ENCODE measurements at places on chromosomes 6 and 20. TPM values are rescaled to one million over a fixed set of nuclear protein-coding genes. Genes with fewer than 3 reads are reported as not detected.

The LAMA4 gene
- 0.92 TPM for total RNA-seq

The CRISP2 gene
- total RNA-seq, result not detected

The GPLD1 gene
- total RNA-seq, result 5.3 TPM

The ASIP gene
- total RNA-seq, result not detected

The HRH3 gene
- total RNA-seq, result 4.5 TPM

The WFDC12 gene
- total RNA-seq, result not detected

The FAM83C gene
- total RNA-seq, result not detected

The LINC00237 gene
- total RNA-seq, result 0.69 TPM

DNA sequence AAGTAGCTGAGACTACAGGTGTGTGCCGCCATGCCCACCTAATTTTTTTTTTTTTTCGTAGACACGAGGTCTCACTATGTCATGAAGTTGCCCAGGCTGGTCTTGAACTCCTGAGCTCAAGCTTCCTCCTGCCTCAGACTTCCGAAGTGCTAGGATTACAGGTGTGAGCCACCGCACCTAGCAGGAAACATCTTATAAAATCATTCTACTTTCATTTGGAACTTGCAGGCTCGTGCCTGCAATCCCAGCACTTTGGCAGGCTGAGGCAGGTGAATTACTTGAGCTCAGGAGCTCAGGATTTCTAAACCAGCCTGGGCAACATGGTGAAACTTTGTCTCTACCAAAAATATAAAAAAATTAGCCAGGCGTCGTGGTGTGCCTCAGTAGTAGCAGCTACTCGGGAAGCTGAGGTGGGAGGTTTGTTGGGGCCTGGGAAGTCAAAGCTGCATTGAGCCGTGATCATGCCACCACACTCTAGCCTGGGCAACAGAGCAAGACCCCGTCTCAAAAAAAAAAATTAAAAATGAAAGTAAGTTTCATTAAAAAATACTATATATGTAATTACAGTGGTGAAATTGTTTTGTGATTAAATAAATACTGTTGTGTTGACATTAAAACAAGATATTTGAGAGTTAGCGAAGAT, 15.1 kb downstream of the MAPK14 start:
- H3K27me3 ChIP-seq, result no peaks in the 10 kb centered on the region
- no peak overlapping the region for H3K27ac ChIP-seq
- H3K4me3 ChIP-seq, result no peak overlapping the region
- H3K36me3 ChIP-seq, result no peaks in the 10 kb centered on the region
- no peak for DNase-seq

- H3K4me3 ChIP-seq, result no peak overlapping the region
- no peak overlapping the region for H3K27ac ChIP-seq
- no peak for DNase-seq
- H3K4me1 ChIP-seq, result peaks cover 9% of the 10 kb centered on the region
Observed at GRCh38 chr6:157741321-157741947, 81.6 kb upstream of the SNX9 start.

DNA sequence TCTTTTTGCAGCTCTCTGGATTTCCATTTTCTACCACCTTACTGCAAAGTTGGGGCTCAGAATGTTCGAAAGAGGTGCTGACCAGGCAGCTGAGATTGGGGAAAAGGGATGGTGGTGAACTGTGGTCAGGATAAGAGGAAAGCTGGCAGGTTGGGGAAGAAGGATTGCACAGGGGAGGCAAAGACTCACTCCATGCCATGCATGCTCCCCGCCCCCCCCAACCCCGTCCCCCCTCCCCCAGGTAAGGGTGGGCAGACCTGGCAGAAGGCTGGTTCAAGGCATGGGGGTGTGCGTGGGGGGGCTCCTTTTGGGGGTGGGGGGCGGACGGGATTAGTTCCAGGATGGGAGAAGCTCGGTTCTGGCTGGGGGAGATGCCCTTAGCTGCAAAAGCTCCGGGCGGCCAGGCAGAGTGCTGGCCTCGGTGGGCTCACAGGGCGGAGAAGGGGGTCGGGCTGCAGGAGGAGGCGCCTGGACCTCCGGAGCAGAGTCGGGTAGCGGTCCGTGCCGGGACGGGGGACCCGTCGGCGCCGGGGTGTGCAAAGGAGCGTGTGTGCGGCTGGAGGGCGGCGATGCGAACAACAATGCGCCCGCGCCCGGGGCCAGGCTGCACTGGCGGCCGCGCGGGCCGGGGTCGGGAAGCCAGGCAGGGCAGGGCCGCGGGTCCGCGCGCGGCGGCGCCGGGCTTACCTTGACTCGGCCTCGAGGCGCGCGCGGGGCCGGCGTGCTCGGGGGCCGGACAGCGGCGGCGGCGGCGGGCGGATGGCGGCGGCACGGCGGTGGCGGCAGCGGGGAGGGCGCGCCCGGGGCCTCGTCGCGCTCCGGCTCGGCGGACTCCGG, 880 bp downstream of the ADNP start:
- peaks cover 12% of the 10 kb centered on the region for H3K36me3 ChIP-seq
- H3K27ac ChIP-seq, result peak overlapping the region; percentile 97
- no peak for DNase-seq
- H3K27me3 ChIP-seq, result no peaks in the 10 kb centered on the region

GRCh38 chr6:56381801-56382251, 134.4 kb upstream of the COL21A1 start:
- H3K4me1 ChIP-seq, result no peaks in the 10 kb centered on the region
- H3K36me3 ChIP-seq, result no peaks in the 10 kb centered on the region
- no peak overlapping the region for H3K27ac ChIP-seq
- H3K27me3 ChIP-seq, result no peaks in the 10 kb centered on the region
- no peak overlapping the region for H3K4me3 ChIP-seq

- no peak overlapping the region for H3K4me3 ChIP-seq
- no peaks in the 10 kb centered on the region for H3K36me3 ChIP-seq
- H3K27ac ChIP-seq, result no peak overlapping the region
- H3K27me3 ChIP-seq, result peaks cover 5% of the 10 kb centered on the region
- no peak for DNase-seq
Observed at GRCh38 chr20:46111028-46111835, 6.9 kb upstream of the CD40 start.

GRCh38 chr6:64383277-64383676, 747.7 kb downstream of the PHF3 start:
- no peaks in the 10 kb centered on the region for H3K4me1 ChIP-seq
- H3K4me3 ChIP-seq, result no peak overlapping the region
- DNase-seq, result no peak
- H3K27me3 ChIP-seq, result no peaks in the 10 kb centered on the region
- no peak overlapping the region for H3K27ac ChIP-seq
- H3K36me3 ChIP-seq, result no peaks in the 10 kb centered on the region

DNA sequence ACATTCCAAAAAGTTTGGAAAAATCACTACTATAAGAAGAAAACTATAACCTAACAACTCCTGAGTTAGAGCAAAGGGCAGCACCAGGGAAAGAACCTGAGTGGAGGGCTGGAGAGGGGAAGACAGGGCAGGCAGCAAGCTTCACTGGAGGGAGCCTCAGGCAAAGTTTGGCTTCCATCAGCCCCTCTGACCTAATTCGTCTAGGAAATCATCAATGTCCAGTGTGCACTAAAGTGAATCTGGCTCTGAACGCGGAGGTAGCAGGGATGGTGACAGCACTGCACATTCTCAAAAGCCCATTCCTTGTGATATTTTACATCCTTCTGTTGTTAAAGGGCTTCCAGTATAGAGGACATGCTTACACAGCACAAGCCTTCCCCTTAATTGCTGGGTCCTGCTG, 87.1 kb downstream of the ZDHHC14 start:
- H3K27me3 ChIP-seq, result no peaks in the 10 kb centered on the region
- H3K36me3 ChIP-seq, result no peaks in the 10 kb centered on the region
- no peaks in the 10 kb centered on the region for H3K4me1 ChIP-seq
- no peak for DNase-seq

GRCh38 chr20:61712688-61713087, 353.0 kb downstream of the TAF4 start:
- no peak overlapping the region for H3K4me3 ChIP-seq
- no peaks in the 10 kb centered on the region for H3K36me3 ChIP-seq
- no peak for DNase-seq

DNA sequence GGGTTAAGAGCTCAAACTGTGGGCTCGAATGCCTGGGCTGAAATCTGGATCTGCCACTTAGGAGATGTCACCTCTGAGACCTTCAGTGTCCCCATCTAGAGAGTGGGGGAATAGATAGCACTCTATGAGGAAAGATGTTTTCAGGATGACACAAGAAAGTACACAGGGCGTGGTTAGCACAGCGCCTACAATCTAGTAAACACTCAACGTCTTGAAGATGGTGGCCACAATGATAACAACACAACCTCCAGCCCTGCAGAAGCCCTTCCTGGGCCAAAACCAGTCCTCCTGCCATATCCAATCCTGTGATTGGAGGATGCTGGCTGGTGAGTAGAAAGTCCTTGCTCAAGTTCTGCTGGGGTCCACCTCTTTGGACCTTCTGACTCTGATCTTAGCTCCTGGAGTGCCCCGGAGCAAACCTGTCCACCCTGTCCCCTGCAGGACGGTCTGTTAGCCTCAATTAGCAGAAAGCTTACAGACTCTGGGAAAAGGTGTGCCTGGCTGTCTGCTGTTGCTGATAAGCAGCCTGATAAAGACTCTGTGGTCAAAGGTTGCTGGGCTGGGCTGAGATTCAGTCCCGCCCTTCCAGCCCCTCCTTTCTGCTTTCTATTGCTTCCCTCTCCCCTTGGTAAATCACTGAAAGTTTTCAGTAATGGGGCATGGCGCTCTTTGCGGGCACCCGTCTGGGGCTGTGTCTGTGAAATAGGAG, 8.2 kb downstream of the EDN3 start:
- no peak overlapping the region for H3K4me3 ChIP-seq
- no peak for DNase-seq

DNA sequence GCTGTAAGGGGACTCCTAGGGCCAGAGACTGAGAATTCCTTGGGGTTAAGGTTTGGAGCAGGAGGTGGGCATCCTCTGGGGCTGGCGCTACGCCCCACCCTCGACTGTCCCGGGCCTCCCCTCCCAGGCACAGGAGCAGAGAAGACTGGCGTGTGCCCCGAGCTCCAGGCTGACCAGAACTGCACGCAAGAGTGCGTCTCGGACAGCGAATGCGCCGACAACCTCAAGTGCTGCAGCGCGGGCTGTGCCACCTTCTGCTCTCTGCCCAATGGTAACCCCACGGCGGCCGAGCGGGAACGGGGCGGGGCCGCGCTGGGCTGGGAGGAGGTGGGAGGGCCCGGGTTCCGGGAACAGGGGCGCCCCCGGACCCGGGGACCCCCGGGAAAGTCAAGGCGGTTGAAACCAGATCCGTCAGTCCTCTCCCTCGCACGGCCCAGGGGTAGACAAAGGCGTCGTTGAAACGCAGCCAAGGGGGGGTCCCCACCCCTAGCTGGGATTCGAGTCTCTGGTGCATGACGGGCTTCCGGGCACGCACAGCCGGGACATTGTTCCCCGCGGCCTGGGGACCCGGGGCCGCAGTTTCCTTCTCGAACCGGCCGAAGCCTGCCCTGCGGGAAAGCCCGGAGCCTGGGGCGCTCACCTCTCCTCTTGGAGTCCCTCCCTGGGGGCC, 844 bp downstream of the WFDC2 start:
- DNase-seq, result peak; percentile 87
- H3K4me1 ChIP-seq, result peaks cover 10% of the 10 kb centered on the region
- H3K36me3 ChIP-seq, result no peaks in the 10 kb centered on the region
- peak overlapping the region; percentile 77 for H3K4me3 ChIP-seq

- H3K36me3 ChIP-seq, result no peaks in the 10 kb centered on the region
- H3K27me3 ChIP-seq, result no peaks in the 10 kb centered on the region
- DNase-seq, result no peak
- H3K4me3 ChIP-seq, result no peak overlapping the region
- no peak overlapping the region for H3K27ac ChIP-seq
- H3K4me1 ChIP-seq, result peaks cover 9% of the 10 kb centered on the region
Observed at GRCh38 chr6:106102034-106102433, 15.9 kb downstream of the PRDM1 start.

DNA sequence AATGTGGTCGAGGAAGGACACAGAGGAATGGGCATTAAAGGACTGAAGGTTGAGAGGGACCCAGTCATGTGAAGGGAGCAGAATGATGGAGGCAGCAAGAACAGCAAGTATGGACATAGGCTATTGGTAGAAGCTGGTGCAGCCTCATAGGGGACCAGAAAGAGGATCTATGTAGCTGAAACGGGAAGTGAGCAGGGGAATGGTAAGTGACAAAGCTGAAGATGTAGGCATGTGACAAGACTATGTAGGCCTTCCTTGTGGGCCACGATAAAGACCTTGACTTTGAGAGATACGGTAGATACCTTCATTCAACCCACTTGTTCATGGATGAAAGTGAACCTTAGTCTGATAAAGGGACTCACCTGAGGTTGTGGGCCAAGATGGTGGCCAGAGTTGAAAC, 3.5 kb downstream of the CTNNBL1 start:
- H3K27me3 ChIP-seq, result no peaks in the 10 kb centered on the region
- no peak overlapping the region for H3K4me3 ChIP-seq
- H3K36me3 ChIP-seq, result 0 out of 2 replicates have a peak, but pooled peaks cover 2% of the 10 kb centered on the region
- no peak for DNase-seq
- H3K4me1 ChIP-seq, result 0 out of 2 replicates have a peak, but pooled peaks cover 2% of the 10 kb centered on the region
- no peak overlapping the region for H3K27ac ChIP-seq

- no peaks in the 10 kb centered on the region for H3K27me3 ChIP-seq
- H3K27ac ChIP-seq, result no peak overlapping the region
- no peaks in the 10 kb centered on the region for H3K4me1 ChIP-seq
- DNase-seq, result no peak
Observed at GRCh38 chr20:25036331-25036936, 21.5 kb downstream of the ACSS1 start.

DNA sequence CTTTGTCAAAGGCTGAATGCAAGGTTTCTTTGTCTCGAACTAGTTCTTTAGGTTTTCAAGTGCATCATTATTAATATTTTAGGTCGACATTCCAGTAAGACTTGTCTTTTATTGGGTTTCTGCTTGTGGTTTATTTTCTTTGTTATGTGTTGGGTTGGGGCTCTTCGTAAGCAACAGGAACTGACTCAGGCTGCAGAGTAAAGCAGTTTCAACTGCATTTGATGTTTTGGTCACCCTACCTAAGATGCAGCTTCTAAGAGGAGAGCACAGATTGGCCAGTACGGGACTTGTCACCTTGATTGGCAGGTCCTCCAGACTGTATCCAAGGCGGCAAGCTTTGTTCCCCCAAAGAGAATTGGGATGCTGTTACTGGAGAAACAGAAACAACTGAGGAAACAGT, 149.5 kb upstream of the SULF2 start:
- H3K27me3 ChIP-seq, result no peaks in the 10 kb centered on the region
- H3K4me1 ChIP-seq, result no peaks in the 10 kb centered on the region
- DNase-seq, result no peak
- no peaks in the 10 kb centered on the region for H3K36me3 ChIP-seq

- H3K4me3 ChIP-seq, result no peak overlapping the region
- H3K27me3 ChIP-seq, result no peaks in the 10 kb centered on the region
- H3K36me3 ChIP-seq, result no peaks in the 10 kb centered on the region
- H3K4me1 ChIP-seq, result no peaks in the 10 kb centered on the region
Observed at GRCh38 chr20:5557123-5557522, 193.1 kb upstream of the SHLD1 start.

- no peaks in the 10 kb centered on the region for H3K27me3 ChIP-seq
- no peak overlapping the region for H3K4me3 ChIP-seq
- no peaks in the 10 kb centered on the region for H3K36me3 ChIP-seq
- H3K4me1 ChIP-seq, result no peaks in the 10 kb centered on the region
- no peak overlapping the region for H3K27ac ChIP-seq
Observed at GRCh38 chr6:138647006-138647405, 126.6 kb upstream of the CCDC28A start.

GRCh38 chr6:98924647-98925046, 23.1 kb downstream of the FBXL4 start:
- H3K27me3 ChIP-seq, result no peaks in the 10 kb centered on the region
- H3K4me3 ChIP-seq, result no peak overlapping the region
- H3K4me1 ChIP-seq, result peaks cover 5% of the 10 kb centered on the region
- no peak for DNase-seq
- no peaks in the 10 kb centered on the region for H3K36me3 ChIP-seq

- no peak for DNase-seq
- H3K27me3 ChIP-seq, result no peaks in the 10 kb centered on the region
- no peak overlapping the region for H3K27ac ChIP-seq
- H3K4me3 ChIP-seq, result no peak overlapping the region
Observed at GRCh38 chr6:56401477-56402070, 154.2 kb upstream of the COL21A1 start.
